ENCODE measurements at places on chromosomes 4 and X.

DNA sequence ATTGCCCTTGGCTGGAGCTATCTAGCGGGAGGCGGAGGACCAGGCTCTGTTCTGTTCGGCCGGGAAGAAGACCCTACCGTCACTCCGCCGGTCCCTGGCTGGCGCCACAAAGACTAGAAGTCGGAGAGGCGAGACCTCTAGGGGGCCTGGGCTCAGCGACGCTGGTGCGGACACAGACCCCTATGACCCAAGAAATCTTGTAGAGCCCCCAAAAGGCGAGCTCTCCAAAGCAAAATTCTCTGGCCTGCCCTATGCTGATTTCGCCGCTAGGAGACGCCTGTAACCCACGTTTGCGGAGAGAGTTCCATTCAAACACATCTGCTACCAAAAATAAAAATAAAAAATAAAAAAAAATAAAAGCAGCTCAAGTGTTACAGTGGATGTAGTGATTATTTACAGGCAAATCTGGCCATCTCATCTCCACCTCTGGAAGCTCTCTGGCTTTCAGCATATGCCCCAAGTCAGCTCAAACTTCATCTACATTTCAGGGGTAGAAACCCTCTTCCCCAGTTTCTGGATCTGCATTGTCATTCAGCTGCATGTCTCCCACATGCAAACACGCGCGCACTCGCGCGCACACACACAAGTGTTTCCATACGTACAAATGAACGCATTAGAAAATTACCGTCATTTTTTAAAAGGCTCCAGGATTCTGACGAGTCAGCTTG is 2.4 kb upstream of the PCDH10 start:
- DNase-seq = no peak

GRCh38 chr4:80610845-80611677 is 275.5 kb downstream of the CFAP299 start:
- no peak for DNase-seq

GRCh38 chr4:183026701-183027100 is 72.4 kb upstream of the WWC2 start:
- DNase-seq = no peak

DNA sequence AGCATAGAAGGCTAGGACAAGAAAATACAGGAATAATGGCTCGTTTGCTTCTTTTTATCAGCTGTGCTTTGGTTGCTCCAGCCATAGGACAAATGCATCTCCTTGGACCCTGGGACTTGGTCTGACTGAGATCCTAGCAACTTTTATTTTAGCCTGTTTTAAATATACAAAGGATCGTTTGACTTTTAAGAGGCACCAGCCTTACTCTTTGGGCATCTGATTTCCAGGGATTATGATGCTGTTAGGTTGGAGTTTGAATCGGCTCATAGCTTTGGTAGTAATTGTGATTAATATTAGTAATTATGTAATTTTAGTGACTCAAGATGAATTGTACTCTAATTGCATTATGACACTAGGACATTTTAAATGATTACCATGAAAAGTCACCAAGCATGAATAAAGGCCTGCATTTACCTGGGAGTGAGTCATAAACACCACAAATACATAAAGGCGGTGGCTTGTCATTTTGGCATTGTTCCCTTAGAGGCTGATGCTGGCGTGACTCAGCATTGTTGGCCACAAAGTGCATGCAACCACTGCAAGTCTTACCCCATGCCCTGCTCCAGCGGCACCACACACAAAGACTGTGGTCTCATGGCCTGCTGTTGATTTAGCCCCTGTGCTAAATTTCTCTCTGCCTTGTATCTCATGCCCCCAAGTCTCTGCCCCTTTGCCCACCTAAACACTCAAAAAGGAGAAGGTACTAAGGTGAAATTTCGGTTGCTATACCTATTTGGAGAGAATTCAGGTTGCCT is 12.4 kb downstream of the GPAT3 start:
- DNase-seq = no peak

- peak; percentile 48 for DNase-seq
Observed at GRCh38 chrX:155027509-155028066, 944 bp downstream of the FUNDC2 start.

GRCh38 chr4:20645236-20645635 is 55.0 kb upstream of the PACRGL start:
- no peak for DNase-seq

DNA sequence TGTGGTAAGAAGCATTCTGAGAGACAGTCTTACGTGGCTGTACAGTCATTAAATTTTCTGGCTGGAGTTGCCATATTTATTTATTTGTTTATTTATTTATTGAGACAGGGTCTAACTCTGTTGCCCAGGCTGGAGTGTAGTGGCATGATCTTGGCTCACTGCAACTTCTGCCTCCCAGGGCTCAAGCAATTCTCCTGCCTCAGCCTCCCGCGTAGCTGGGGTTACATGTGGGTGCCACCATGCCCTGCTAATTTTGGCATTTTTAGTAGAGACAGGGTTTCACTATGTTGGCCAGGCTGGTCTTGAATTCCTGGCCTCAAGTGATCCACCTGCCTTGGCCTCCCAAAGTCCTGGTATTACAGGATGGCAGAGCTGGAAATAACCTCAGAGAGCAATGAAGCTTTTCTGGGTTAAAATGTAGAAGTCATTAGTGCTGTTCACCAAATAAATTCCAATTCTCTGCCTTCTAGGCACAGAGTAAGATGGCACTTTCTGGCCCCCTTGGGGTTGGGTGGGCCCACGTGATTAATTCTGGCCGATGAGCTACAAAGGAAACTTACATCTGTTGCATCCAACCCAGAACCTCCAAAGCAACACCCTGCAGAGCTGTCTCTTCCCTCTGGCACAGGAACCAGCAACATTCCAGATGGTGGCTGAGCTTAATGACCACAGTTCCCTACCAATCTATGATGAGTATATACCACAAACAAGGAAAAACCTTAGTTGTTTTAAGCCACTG is 4.5 kb downstream of the MRFAP1 start:
- no peak for DNase-seq

DNA sequence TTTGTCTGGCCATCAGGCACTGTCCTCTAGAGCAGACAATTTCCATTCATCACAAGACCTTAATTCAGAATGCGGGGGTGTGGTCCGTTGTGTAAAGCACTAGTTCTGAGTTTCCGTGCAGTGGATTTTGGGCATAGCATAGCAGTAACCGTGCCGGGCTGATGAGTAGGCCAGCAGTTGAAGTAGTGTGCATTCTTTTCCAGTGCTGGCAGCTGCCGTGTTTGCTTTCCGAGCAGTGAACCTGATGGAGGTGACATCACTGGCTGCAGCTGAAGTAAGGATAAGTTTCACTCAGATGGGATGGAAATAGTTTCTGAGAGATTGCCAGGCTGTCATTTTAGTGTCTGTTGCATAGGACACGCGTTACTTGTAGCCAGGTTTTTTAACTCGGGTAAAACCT is 107.0 kb upstream of the STIM2 start:
- DNase-seq = peak; percentile 15

DNA sequence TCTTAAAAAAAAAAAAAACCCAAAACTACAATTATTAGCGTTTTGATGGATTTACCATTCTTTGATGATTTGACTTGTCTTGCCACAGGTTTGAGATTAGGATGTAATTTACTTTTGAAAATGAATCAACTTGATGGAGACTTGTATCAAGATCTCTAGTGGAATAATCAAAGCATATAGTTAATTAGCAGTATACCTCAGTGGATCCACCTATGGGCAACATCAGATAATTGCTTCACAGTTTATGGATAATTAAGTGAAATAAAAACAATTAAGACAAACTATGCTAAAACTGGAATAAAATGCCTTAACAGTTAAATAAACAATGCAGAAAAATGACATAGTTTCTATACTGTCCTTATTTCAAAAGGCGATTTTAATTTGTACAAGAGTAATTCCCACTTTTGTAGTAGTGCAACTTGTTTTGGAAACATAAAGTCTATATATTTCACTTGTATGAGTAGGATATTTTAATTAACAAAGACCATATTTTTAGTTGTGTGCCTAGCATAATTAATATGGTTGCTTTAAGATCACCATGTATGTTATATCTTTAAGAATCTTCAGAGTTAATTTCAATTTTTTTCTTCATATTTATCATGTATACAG is 4.2 kb downstream of the CPEB2 start:
- no peak for DNase-seq
